Right ventricle myocardium inferior (tissue), 1 donor: ENCODE measurements at places on chromosomes 6 and 20.

DNA sequence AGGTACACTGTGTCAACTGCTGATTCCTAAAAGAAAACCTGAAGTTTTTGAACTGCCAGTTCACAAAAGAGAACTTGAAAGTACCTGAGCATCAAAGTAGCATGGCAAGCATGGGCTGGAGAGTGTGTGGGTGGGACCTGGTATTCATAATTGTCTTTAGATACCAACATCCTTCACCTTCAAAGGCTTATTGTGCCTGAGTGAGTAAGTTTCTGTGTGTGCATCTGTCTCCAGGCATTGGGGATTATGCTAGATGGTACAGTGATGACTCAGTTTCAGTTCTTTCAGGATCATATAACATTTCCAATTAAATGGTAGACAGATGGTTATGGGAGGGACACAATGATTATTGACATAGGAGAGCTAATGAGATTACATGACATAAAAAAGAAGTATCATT is 238.5 kb downstream of the ZFAND3 start:
- no peak for DNase-seq

DNA sequence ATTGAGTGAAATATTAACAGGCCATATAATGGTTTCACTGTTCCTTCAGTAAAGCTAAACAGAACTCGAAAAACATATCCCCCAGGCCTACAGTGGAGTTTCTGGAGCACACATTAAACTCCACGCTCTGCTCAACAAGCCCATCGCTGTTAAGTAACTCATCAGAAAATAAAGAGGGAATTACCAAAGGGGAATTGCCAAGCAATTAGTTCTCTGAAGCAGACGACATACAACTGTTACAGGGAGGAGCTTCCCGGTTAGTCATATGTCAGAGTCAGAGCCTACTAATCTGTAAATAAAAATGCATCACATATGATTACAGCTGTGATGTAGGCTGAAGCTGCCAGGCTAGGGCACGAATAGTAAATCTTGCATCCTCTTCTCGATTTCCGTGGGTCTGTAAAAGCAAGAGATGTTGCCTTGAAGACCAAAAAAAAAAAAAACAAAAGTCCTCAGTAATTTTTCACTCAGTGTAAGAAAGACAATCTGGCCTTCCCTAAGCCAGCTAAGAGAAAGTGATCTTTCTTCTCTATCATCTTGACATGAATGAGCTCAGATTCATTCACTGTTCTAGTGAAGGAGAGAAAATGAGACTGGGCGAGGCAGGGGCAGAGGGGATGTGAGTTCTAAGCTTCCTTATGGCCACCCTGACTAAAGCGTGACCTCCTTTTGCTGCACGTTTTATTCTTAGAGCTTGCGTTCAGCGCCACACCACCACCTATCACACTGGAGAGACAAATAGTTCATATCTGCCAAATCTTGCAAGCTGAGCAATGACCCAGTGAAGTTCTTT is 13.8 kb downstream of the ATXN1 start:
- DNase-seq: no peak

DNA sequence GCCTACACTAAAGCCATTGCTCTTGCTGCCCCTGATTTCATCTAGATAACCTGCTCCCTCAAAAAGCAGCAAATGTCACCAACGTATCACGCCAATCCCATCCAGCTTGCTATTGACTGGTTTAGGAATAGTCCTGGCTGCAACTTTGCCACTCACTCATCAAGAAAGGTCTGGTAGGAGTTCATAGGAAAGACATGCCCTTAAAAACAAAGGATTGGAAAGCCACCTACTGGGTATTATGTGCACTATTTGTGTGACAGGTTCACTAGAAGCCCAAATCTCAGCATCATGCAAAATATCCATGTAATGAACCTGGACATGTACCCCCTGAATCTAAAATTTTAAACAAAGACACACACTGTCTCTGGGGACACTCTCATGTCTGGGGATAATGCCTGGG is 170.4 kb upstream of the COL21A1 start:
- DNase-seq: no peak

DNA sequence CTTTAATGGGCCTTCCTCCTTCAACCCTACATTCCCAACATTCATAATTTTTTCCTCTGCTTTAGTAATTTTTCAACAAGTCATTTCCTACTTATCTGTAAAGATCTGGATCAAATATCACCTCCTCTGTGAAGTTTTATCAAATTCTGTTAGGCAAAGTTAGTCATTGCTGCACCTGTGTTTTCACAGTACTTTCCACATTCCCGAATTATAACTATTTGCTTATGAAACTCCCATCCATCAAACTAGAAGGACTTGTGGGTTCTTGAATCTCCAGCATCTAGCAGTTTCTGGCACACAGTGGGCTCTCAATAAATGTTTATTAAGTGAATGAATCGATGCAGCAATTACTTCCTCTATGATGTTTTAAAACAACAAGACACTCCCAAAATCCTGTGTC is 257.6 kb downstream of the HDGFL1 start:
- DNase-seq: no peak

DNA sequence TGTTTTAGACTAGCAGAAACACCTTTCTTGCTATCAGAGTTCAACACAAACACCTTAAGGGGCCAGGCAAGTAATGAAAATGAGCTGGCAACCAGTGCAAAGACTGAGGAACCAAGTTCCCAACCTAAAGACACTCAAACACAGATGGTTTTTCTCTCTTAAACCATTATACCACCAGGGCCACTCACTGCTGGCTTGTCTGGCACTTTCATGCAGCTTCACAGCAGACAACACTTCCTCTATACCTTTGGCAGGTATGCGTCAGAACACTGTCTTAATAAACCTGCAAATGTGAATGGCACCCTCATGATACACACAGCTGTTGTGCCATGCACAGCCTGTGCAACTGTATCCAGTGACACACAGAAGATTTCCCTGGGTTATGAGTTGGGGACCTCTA is 41.6 kb downstream of the NFATC2 start:
- no peak for DNase-seq
